Hematopoietic multipotent progenitor cell treated with erythropoietin and hydrocortisone succinate and interleukin-3 and kit ligand, for 6 days (in vitro differentiated cells): ENCODE measurements at places on chromosomes 11 and 22.

DNA sequence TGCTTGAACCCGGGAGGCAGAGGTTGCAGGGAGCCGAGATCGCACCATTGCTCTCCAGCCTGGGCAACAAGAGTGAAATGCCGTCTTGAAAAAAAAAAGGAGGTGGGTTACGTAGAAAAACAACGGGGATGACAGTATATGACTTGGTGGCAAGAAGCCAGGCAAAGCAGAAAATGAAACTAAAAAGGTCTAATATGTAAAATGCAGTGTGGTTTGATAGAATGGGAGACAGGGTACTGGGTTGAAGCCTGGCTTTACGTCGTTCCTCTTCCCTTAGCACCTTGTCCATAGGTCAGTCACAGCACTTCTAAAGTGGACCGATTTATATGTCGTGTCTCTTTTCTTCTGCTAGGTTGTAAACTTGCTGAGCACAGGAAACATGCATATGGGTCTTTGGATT lies 274.9 kb upstream of the ZC3H12C start:
- DNase-seq = peak; percentile 2

DNA sequence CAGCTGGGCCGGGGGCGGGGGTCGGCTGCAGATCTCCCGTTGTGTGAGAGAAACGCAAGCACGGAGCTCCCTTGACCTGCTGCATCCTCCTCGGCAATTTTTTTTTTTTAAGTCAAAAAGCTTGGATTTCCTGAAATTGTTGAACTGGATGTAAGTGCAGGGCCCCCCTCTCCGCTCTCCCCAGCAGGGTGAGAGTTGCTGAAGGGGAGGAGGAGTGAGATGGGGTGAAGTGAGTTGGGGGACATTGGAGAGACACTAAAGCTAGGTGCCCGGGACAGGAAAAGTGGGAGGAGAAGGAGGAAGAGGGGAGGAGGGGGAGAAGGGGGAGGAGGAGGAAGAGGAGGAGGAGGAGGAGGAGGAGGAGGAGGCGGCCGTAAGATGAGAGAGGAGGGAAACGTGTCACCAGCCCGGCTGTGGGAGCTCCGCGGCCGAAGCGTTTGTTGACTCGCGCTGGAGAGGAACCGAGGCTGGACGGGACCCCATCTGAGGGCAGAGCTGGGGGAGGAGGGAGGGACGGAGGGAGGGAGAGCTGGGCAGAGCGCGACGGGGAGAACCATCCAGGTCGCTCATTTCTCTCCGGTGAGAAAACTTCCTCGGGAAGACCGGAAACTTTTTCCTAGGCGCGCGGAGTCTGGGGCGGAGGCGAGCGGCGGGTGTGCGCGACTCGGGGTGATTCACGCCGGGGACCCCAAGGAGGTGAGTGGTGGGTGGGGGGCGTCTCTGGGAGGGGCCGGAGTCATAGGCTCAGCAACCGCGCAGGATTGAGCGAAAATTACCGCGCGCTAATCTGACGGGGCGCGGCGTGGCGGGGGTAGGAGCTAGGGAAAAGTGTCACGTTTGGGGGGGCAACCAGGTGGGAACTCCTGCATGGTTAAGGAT lies 80.2 kb downstream of the PRR5L start:
- DNase-seq = no peak

DNA sequence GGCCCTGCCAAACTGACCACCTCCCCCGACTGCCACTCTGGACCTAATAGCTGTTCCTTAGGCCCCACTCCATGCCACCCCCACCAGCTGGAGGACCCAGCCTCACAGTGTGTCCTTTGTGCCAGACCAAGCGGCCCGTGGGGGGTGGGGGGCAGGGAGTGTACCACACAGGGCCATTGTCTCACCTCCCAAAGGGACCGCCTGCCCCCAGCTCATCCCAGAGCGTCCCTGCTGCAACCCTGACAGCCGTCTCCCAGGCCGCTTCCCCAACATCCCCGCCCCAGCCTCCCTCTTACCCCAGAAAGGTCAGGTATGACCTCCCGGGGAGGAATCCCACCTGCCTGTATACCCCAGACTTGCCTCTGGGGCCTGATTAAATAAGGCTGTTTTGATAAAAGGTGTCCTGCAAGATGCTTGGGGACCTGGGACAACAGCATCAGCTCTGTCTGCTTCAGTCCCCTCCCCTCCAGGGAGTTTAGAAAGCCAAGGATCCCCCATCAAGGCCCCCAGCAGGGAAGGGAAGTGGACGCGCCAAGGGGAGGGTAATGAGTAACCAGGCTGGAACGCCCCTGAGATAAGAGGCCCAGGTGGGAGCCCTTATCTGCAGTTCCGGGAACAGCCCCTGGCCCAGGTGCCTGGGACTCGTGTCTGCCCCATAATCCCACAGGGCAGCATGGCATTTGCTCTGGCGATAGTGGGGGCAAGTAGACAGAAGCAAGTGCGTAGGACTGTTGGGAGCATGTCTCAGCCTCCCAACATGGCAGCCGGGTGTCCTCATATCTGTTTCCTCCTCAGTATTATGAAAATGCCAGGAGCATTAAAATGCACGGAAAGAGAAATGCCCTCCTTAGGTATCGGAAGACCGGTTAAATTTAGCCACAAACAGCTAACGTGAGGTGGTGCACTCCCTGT lies 9.0 kb downstream of the CDC42EP1 start:
- no peak for DNase-seq

GRCh38 chr11:30596832-30597231 lies 10.7 kb upstream of the MPPED2 start:
- DNase-seq = no peak

- no peak for DNase-seq
These were observed 1.0 kb upstream of the PRDM10 start for GRCh38 chr11:130003717-130004001.
